ENCODE measurements at places on chromosomes 7 and 10.
A peak's percentile ranks its signal among the peaks of the same experiment; 100 is the strongest.

DNA sequence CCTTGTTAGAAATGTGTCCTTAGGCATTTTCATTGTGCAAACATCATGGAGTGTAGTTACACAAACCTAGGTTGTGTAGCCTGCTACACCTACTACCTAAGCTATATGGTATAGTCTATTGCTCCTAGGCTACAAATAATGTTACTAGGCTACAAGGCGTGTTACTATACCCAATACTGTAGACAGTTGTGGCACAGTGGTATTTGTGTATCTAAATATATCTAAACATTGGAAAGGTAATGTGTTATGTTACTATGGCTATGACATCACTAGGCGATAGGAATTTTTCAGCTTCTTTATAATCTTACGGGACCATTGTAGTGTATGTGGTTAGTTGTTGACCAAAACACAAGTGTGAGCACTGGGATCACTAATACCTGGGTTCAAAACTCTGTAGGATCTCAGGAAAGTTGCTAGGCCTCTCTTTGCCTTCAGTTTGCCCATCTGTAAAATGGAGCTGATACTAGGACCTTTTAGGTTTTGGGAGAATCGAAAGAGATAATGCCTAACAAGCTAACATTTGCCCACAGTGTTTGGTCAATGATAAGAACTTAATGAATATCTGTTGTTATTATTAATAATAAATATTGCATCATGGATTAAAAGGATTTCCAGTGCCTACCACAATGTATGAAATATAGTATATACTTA lies 2.7 kb downstream of the BICC1 start:
- DNase-seq = no peak

DNA sequence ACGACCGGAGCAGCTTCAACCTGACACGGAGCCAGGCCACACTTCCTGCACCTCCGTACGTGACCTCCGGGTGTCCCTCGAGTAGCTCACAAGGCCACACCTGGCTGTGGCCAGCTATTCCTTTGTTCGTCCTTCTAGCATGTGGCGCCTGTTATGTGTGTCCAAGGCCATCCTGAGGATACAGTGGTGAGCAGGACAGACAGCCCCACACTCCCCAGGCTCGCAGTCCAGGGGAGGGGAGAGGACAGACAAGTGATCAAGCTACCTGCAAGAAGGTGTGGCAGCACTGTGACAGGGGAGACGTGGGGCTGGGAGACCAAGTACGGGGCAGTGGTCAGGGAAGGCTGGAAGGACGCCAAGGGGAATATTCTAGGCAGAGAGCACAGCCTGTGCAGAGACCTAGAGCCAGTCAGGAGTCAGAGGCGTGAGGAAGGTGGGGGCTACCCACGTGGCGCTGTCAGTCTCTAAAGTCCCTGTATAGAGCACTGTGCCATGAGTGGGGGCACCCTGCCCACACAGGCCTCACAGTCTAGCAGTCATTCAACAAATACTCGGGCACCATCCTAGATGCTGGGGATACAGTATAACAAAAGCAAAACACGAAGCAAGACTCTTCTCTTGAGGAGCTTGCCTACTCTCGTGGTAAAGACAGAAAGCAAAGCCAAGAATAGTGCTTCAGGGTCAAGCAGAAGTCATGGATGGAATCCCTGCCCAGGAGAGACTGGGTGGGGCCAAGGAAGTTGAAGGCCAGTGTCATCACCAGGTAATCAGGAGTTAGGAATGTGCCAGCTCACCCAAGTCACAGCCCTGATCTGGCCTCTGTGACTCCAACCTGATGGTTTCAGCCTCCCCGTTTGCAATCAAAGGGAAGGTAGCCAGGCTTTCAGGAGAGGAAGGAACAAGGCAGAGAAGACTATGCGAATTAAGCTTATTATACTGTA lies 58.6 kb downstream of the PROSER2 start:
- no peak for DNase-seq

GRCh38 chr7:139875821-139876241 lies 46.8 kb downstream of the TBXAS1 start:
- DNase-seq = no peak

GRCh38 chr7:115552766-115553165 lies 477.8 kb downstream of the TFEC start:
- no peak for DNase-seq

- DNase-seq = no peak
Observed at GRCh38 chr10:30357806-30358205, 8.7 kb upstream of the MTPAP start.

DNA sequence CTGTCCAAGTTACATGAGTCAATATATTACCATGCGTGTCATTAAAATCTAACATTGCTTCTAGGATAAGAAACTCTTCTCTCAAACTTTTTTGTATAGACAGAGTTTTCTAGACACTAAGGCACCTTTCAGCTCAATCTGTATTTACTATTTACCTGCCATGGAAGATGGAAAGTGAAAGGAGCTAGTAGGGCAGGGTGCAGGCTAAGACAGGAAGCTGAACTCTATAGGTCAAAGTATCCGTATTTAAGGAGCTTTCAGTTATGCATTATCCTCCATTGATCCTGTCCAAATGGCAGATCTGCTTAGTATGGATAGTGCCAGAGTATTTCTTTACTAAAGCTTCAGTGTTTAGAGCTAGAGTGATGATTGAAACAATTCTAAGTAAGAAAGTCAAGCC lies 612.8 kb downstream of the IPMK start:
- no peak for DNase-seq

DNA sequence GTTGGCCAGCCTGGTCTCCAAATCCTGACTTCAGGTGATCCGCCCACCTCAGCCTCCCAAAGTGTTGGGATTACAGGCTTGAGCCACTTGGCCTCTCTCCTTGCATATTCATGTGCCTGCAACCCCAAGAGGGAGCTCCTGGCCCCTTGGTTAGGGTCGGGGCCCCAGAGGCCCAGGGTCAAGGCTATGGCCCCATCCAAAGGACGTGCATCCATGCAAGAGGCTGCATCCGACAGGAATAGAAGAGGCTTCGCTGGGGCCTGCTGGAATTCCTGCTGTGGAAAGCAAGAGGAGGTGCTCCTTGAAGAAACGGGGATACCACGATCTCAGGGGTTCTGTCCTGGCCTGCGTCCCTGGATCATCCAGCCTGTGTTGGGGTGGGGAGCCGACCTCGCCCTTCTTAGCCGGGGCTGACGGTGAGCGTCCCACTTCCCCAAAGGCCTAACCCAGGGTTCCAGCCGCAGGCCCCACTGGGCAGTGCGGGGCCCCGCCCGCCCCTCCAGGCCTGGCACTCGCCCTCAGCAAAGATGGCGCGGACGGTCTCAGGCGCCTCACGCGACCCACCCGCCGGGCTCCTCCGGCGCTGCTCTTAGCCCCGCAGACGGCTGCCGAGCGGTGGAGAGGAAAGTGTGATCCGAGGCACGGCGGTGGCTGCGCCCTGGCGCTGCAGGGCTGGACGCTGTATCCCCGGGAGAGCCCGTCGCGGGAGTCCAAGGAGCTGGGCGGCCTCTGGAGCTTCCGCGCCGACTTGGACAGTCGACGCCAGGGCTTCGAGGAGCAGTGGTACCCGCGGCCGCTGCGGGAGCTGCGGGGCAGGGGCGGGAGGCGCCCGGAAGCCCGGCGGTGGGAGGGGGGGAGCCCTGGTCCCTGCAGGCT lies 54.7 kb downstream of the ZNF727 start:
- DNase-seq = no peak

DNA sequence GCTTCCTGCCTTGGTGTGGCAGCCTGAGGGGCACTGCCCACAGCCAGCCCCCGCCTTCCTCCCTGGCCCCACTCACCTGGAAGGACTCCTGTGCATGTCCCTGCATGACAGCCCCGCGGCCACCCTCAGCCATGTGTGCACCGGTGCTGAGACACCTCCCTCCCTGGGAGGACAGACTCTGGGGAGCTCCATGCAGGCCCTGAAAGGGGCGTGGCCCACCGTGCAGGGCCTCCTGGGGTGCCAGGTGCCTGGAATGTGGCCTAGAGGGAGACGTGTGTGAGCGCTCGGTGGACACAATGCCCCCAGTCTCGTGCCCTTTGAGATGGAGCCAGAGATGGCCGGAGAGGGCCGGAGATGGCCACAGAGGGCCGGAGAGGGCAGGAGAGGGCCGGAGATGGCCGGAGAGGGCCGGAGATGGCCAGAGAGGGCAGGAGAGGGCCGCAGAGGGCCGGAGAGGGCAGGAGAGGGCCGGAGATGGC lies 59.1 kb upstream of the PPP2R2D start:
- no peak for DNase-seq

DNA sequence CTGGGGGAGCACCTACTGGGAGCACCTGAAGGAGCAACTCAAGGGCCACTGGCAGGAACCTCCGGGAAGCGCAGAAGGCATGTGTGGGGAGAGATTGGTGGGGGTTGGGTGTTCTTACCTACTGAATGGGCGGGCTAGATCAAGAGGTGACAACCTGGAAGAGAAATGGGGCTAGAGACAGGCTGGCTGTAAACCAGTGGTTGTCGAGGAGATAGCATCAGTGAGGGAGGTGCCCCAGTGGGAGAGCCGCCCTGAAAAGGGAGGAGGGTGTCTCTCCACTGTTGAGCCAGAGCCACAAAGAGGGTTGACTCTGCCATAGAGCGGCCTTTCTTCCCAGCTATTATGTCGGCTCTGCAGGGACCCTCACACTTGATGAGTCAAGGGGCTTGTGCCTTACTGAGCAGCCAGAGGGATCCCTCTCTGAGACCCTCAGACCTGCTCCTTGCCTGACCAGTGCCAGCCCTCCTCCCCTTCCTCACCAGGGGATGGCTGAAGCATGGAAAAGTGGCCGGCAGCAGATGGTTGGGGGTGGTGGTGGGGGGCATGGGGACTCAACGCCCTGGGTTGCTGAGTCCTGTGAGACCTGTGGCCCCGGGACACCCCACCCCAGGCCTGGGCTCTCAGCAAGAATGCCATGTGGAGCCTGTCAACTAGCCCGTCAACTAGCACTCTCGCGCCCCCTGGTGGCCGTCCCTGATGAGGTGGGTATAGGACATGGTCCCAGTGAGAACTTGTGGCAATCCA lies 36.4 kb upstream of the PURB start:
- DNase-seq = peak; percentile 17

DNA sequence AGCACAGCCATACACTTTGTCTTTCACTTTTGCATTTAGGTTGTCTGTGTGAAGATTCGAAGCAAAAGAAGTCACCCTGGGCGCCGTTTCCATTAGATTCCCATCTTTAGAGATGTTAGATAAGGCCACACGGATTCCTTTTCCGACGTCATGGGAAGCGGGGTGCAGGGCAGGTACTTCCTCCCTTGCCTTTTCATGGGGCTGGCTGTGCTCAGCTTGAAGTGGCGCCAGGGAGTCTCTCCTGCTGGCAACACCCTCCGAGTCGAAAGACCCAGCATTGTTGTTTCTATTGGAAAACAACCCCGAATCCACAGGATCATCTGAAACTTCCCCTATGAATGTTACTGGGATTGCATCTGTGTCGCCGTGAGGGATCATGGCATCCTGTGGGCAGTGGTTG lies 246.4 kb upstream of the GRB10 start:
- DNase-seq = no peak

DNA sequence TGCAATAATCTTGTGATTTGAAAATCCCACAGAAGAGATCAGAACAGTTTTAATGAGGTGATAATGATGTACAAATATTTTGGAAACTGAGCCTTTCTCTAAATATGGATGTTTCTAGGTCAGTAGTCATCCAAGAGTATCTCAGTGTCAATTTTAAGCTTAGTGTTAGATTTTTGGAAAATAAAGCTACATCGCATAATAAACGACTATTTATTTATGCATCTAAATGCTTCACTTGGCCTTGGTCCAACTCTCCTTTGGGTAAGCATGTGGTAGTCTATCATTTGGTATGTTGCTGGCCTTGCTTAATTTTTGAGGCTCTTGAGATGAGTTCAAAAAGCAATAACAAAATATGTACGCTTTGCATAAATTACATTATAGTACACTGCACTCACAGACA lies 5.4 kb upstream of the PPP1R9A start:
- no peak for DNase-seq

GRCh38 chr10:83990126-83990525 lies 149.2 kb upstream of the GHITM start:
- DNase-seq = no peak

- no peak for DNase-seq
Observed at GRCh38 chr10:74400186-74400585, 249.2 kb downstream of the ADK start.

DNA sequence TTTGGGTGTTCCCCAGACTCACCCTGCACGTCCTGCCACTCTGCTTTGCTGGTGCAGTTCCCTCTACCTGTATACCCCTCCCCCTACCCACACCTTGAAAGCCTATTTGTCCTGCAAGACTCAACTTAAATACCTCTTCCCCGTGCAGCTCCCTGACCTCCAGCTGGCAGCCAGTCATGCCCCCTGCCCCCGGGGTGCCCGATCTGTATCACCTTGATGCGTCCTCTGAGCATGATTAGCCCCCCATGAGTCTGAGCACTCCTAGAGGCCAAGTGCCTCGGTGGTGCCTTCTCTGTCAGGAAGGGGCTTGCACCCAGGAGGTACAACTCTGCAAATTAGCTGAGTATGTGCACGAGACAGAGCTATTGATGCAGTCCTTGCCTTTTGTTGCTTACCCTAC lies 95.1 kb downstream of the RGS10 start:
- no peak for DNase-seq
